ENCODE measurements at places on chromosomes 3 and 15.

GRCh38 chr3:8103954-8104353 is 397.7 kb upstream of the LMCD1 start:
- DNase-seq = no peak

GRCh38 chr15:62109437-62109836 is 42.7 kb downstream of the C2CD4A start:
- no peak for DNase-seq

DNA sequence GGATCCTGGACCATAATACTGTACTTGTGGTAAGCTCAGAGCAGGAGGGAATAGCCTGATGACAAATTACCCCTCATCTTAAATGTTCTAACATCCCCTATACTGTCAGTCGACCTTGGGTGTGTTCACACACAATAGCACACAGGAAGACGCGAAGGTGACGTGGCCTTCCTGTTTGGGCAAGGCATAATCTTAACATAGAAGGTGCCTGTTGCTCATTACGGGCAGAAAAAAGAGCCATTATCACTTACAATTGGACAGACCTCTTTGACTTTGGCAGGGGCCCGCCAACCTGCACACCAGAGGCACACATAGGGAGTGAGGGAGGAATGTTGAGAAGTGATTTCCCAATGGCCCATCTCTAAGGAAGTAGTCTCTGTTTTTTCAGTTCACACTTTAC is 144.2 kb downstream of the ANO10 start:
- DNase-seq = peak; percentile 67

DNA sequence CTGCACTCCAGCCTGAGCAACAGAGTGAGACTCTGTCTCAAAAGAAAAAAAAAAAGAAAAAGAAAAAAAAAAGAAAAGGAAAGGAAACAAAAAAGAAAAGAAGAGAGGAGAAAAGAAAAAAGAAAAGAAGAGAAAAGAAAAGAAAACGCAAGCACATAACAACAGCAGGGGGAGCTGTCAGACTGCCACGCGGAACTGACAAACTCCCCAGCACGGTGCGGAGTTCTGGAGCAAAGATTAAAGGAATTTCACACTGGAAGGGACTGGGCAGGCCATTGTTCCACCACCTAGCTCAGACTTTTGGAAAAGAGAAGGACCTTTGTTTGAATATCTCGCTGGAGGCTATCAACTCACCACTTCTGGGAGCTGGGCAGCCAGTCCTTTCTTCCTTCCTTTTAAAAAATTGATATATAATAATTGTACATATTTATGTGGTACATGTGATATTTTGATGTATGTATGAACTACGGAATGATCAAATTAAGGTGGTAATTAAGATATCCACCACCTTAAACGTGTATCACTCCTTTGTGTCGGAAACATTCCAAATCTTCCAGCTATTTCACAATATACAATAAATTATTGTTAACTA is 40.5 kb downstream of the DPPA2 start:
- DNase-seq = peak; percentile 11

DNA sequence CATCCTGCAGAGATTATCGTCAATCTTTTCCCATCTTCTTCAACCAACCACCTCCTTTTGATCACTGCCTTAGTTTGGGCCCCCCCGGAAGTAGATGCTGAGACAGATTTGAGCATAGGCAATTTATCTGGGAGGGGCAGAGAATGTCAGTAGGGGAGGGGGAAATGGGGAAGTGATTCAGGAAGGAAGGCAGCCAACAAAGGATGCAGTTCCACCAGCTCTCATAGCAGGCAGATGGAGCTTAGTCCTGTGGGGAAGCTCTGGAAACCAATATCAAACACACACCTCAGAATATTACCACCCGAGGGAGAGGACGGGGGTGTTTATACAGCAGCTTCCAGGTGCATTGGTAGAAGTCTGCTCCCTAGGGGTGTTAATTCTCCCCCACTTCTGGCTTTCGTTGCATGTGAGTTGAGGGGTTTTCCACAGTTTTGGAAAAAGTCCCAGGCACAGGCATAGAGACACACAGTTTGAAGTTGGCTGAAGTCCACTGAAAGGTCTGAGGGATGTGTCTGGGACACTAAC is 91.5 kb upstream of the TNFAIP8L3 start:
- DNase-seq = no peak

DNA sequence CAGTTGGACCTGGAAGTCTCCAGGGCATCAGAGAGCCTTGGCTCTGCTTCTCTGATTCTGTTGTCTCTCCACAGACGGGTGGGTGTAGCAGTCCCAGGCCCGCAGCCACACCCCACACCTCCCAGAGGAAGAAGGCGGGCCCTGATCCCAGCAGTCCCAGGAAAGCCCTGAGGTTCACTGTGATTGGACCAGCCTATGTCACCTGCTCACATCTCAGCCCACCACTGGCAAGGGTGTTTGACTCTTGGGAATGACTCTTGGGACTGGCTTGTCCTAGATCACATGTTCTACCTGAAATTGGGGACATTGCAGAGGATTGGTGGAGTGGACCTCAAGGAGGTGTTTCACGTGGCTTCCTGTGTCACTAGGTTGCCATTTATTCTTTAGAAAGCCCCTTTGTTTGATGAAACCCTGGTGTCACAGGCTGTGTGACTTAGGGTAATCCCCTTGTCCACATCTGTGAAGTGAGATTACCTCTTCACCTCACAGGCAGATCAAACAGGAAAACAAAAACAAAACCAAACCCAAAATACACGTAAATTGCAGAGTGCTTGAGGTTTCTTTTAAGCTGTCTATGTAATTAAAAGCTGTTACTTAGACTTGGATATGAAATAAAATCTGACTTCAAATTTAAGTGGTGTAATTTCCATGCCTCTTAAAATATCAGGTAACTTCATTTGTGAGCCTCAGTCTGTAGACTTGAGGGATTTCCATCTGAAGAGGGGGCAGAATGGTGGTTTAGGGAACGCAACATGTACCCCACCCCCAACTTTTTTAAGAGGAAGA is 26.7 kb downstream of the FLNB start:
- DNase-seq = peak; percentile 80

DNA sequence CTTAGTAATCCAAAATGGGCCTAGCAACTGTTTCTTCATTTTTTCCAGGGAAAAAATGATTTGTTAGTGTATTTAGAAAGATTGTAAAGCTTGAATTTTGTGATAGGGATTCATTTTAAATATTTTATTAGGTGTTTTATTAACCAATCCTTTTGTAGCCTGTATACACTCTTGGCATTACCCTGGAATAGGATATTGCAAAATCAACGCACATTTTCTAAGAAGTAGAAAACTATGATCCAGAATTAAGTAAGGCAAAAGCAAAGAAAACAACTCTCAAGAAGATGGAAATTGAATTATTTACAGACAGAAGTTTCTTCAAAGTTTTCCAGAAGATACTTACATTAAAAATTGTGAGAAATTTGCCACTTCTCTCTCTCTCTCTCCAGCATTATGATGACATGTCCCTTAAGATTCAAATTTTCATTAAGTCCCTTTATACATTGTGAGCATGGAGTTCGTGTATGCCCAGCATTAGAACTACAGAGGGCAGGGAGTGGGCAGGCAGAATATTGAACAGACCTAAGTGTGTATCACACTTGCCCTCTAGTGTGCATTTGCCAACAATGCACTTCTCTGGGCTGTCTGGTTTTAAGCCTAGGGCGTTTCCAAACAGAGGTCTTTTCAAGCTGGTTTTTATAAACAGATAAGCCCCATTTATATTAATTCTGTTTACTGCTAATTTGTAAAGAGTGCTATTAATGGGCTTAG is 28.5 kb upstream of the CMSS1 start:
- peak; percentile 43 for DNase-seq

DNA sequence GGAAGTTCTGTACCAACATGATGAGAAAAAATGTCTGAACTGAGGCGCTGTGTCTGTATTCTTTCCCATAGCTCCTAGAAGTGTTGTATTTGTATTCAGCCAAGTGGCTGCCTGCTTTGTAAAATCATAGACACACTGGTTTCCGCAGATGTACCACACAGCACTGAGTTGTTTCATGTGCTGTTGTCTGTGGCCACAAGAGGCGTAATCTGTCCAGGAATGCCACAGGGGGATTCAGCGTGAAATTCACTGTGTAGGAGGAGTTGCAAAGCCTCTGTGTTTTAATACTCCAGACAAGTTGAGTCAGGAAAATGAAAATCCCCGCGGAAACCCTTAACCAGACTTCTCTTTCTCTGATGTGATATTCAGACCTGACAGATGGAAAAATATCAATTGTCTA is 462.2 kb downstream of the NSUN3 start:
- no peak for DNase-seq

GRCh38 chr3:71066356-71066755 is 517.2 kb downstream of the FOXP1 start:
- DNase-seq = peak; percentile 63

DNA sequence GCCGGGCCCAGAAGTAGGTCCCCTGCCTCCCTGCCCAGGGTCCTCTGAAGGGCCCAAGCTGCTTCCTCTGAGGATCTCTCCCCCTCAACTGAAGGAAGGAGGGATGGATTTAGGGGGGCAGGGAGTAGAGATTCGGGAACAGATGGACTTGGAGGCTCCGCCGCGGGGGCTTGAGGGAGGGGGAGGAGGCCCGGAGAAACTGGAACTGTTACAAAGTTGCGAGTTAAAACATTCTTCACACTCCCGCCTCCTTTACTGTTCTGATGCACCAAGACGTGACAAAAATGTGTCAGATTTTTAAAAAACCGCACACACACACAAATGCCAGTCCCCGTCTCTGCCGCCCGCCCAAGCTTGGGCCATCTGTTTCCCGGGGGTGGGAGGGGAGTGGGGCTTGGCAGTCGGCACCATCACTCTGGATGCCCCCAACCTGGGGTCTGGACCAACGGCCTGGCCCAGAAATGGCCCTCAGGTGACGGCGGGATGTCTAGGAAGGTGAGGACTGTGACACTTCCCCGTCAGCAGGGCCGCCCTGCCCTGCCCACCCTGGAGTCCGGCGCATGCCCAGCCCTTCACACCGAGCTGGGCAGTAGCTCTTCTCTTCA is 25.0 kb upstream of the LINGO1 start:
- DNase-seq = no peak

GRCh38 chr15:58043192-58043903 is 22.2 kb downstream of the ALDH1A2 start:
- peak; percentile 37 for DNase-seq

GRCh38 chr3:122299872-122300460 is 25.1 kb upstream of the CSTA start:
- peak; percentile 65 for DNase-seq

GRCh38 chr3:28901018-28901417 is 379.9 kb upstream of the RBMS3 start:
- DNase-seq = no peak

- no peak for DNase-seq
Measured at GRCh38 chr3:85572978-85573377, 614.2 kb downstream of the CADM2 start.

GRCh38 chr3:52798376-52798977 is 3.9 kb downstream of the ITIH3 start:
- DNase-seq = no peak

DNA sequence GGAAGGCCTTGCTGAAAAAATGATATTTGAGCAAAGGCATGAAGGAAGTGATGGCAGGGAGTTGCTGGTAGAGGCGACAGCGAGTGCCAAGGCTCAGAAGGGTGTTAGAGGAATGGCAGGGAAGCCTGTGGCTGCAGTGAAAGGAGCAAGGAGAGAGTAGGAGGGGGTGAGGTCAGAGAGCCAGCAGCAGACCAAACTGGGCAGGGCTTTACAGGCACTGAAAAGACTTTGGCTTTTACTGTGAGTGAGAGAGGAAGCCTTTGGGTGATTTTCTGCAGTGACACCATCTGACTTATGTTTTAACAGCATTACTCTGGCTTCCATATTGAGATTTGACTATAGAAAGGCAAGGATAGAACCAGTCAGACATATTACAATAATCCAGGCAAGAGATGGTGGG is 11.4 kb downstream of the TICRR start:
- no peak for DNase-seq
